ENCODE measurements at places on chromosomes 16 and 17.

DNA sequence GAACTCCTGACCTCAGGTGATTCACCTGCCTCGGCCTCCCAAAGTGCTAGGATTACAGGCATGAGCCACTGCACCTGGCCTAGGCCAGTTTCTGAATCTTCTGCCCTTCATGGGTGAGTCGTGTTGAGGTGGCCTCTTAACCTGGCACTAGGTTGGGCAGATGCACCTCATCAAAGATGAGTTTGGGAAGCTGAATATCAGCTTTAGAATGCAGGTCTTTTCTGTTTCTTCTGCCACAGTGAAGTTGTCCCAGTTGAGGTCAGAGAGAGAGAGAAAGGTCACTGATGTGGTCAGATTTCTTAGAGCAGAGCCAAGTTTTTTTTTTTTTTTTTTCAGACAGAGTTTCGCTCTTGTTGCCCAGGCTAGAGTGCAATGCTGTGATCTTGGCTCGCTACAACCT is 111.3 kb upstream of the WSCD1 start:
- DNase-seq: no peak

DNA sequence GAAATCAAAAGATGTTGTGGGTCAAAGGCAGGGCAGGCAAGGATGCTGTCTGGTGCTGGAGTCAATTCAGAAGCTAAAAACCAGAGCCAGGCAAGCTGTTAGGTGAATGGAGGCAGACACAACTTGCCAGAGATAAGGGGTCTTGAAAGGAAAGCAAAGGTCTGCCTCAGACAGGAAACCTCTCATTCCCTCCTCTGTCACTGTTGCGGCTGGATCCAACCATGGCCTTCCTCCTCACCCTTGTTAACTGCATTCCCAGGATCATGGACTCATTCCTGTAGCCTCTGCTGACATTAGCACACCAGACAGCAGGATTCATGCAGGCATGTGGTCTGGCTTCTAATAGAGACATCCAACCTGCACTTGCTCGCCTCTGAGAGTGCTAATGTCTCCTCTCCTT is 186.7 kb upstream of the HS3ST3A1 start:
- DNase-seq: no peak

DNA sequence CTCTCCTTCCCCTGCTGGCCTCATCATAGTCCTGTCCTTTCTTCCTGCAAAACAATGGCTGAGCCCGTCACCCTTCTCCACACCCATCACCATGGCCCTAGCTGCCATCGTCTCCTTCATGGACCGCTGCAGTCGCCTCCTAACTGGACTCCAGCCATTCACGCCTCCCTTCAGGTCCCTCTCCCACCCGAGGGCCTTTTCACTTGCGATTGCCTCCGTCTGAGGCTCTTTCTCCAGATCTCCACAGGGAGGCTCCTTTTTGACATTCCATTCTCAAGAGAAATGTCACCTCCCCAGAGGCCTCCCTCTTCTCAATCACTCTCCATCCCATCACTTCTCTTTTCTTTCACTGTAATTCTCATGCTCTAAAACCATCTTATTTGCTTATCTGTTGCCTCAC is 23.5 kb downstream of the GSG1L start:
- DNase-seq: no peak

DNA sequence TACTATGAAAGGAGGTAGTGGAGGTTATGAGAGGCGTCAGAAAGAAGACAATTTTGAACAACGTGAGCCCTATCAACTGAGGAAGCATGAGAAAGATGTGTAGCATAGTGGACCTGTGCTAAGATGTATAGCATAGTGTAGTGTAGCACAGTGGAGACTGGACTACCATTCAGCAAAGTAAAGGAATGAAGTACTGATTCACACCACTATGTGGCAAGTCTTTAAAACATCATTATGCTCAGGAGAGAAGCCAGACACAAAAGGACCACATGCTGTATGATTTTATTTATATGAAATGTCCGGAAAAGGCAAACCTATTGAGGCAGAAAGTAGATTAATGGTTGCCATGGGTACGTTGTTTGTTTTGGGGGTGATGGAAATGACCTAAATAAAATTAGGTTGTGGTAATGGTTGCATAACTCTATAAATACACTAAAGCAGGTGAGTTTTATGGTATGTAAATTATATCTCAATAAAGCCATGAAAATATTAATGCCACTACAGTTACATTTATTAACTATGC is 20.4 kb upstream of the XYLT1 start:
- no peak for DNase-seq

GRCh38 chr17:62876063-62876462 is 67.9 kb upstream of the MARCHF10 start:
- no peak for DNase-seq

DNA sequence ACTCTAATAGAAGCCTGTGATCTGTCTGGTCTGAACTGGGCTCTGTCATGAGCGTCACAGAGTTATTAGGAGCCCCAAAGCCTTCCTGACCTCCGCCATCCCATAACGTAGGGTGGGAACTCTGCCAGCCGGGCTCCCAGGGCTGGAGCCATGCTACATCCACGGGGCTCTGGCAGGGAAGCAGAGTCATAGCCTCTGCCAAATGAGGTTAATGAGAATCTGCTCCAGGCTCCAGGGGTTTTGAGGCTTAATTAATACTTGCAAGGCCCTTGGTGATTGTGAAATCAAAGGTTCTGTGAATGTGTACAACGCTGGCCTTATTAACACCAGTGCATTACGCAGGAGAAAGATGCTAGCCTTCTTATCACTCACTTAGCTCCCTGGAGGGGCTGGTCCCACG is 42.4 kb upstream of the ZFP90 start:
- DNase-seq: peak; percentile 67

- no peak for DNase-seq
These were observed 401.7 kb upstream of the MAF start for GRCh38 chr16:80002261-80002660.

- peak; percentile 85 for DNase-seq
These were observed at the start of gene ABHD15 for GRCh38 chr17:29566473-29567303. ABHD15 (minus strand) TSS chr17:29567037; CDS start chr17:29566966, 71 bp downstream.

DNA sequence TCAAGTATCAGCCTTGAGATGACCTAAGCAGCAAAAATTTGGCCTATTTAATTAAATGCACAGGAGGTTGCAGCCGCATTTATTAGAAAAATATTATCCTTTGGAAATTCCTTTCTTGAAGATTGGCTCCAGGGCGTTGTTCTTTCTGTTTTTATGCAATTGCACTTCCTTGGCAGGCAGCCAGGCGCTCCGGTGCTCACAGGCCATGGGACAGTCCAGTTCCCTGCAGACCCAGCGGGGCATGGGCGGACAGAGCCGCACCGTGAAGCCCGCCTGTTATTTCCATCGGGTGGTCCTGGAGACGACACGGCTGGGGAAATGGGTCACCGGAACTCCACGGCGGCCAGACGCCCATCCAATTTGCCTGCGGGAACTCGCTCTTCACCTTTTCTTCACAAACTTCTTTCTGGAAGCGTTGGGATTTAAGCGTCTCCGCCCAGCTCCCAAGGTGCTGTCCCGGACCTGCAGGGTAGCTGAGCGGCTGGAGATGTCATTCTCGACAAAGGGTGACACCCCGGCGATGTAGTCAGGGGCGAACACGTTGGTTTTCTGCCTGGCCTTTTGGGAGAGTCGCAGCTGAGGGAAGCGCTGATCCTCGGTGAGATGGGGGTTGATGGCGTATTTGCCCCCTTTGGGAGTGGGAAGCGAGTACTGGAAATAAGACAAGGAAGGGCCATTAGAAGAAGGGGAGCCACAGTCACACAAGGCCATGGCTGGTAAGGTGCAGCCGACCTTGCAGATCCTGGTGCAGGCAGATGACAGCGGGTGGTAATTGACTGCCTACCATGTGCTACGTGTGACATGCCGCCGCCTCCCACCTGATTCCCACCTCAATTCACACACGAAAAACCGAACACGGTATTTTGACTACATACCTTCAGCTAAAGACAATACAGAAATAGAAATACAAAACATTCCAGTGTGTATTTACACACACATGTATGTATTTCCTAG is 12.5 kb downstream of the NOB1 start:
- peak; percentile 3 for DNase-seq

- DNase-seq: no peak
These were observed 6.6 kb upstream of the ATP6V0C start for GRCh38 chr16:2507052-2507659.

DNA sequence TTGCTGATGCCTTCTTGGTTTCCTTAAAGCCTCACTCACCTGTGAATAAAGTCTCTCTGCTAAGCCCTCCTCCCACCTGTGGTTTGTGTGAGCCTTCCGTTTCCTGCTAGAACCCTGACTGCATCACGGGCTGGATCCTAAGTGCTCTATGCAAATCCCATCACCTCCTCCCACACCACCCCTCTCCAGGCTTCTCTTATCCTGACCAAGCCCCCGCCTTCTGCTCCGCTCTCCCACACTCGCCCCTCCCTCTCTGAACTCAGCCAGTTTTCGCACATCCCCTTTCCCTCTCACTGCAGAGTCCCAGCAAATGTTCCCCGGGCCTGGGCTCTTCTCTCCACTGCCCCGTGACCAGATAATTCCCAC is 51.8 kb downstream of the PIMREG start:
- DNase-seq: peak; percentile 3

GRCh38 chr16:2438121-2438520 is 8.9 kb downstream of the CCNF start:
- no peak for DNase-seq

- DNase-seq: no peak
These were observed 567 bp downstream of the HSD17B1 start for GRCh38 chr17:42553161-42553818.

DNA sequence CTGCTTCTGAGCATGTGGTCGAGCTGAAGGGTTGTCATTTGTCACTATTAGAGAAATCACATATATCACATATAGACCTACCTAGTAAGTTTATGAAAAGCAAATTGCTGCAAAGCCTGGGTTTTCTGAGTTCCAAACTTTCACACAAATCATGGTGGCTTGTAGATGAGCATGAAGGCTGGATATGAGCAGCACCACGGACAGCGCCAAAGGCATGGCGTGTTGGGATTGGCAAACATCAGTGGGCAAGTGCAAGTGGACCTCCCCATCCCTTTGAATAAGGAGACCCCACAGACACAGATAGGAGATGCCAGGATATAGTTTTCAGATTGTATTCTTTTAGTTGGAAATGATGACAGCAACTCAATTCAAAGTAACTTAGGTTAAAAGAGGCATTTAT is 77.6 kb upstream of the CACNG3 start:
- DNase-seq: no peak

- no peak for DNase-seq
These were observed 5.5 kb upstream of the ASGR1 start for GRCh38 chr17:7184647-7185046.

- DNase-seq: no peak
These were observed 6.3 kb downstream of the IGSF6 start for GRCh38 chr16:21646091-21646490.

Measured in NCI-H69 (cell line).